Activated T-cell treated with anti-CD3 and anti-CD28 coated beads, Interleukin-2, amount 50 U/mL, for 4 hours (primary cell): ENCODE measurements at places on chromosomes 1 and 21. TPM values are rescaled to one million over a fixed set of nuclear protein-coding genes. Genes with fewer than 3 reads are reported as not detected.

The ADAMTS5 gene
- not detected for total RNA-seq

The SLC9A1 gene
- 19.8 TPM for total RNA-seq

The MPL gene
- not detected for total RNA-seq

The LEFTY1 gene
- total RNA-seq: 0.22 TPM

The TRIM67 gene
- not detected for total RNA-seq

The LRRIQ3 gene
- total RNA-seq: 1.4 TPM

The AMY2B gene
- total RNA-seq: 2.8 TPM

The SPATA45 gene
- total RNA-seq: not detected

The OR2G3 gene
- not detected for total RNA-seq

The IVL gene
- total RNA-seq: not detected

The KIF21B gene
- total RNA-seq: 30.3 TPM

The ATPAF1 gene
- total RNA-seq: 35.7 TPM

The GUCA2A gene
- total RNA-seq: not detected

The PRDM15 gene
- total RNA-seq: 10.4 TPM

The SLC30A2 gene
- not detected for total RNA-seq

The PLEKHA6 gene
- 0.29 TPM for total RNA-seq

The KCNT2 gene
- total RNA-seq: not detected

The PEAR1 gene
- total RNA-seq: not detected

The PADI2 gene
- 0.14 TPM for total RNA-seq

The ORC1 gene
- total RNA-seq: 46.2 TPM

The GRHL3 gene
- not detected for total RNA-seq

The HSD11B1 gene
- 2.6 TPM for total RNA-seq

The FAM229A gene
- 3.5 TPM for total RNA-seq

The FMO1 gene
- not detected for total RNA-seq

The HES2 gene
- not detected for total RNA-seq

The CD5L gene
- not detected for total RNA-seq

The ASTN1 gene
- not detected for total RNA-seq

The OR1C1 gene
- not detected for total RNA-seq

The FCRL6 gene
- not detected for total RNA-seq

The CFAP45 gene
- 1.2 TPM for total RNA-seq

The FAAH gene
- total RNA-seq: 8.4 TPM

The SPTA1 gene
- 0.40 TPM for total RNA-seq

The TSPAN1 gene
- 0.37 TPM for total RNA-seq

The RNF207 gene
- 12.0 TPM for total RNA-seq

The OR2M3 gene
- total RNA-seq: not detected

The S100A7A gene
- total RNA-seq: not detected

The TSEN15 gene
- total RNA-seq: 56.3 TPM

The CRP gene
- 0.81 TPM for total RNA-seq

The FCER1A gene
- not detected for total RNA-seq

The F13B gene
- not detected for total RNA-seq

The DMRTA2 gene
- total RNA-seq: not detected

The HFM1 gene
- total RNA-seq: 0.11 TPM

The BMP8A gene
- not detected for total RNA-seq

The IPP gene
- total RNA-seq: 11.6 TPM

The SLFNL1 gene
- total RNA-seq: 0.05 TPM

The EVI5 gene
- total RNA-seq: 32.9 TPM

The RGS4 gene
- total RNA-seq: not detected

The TTLL10 gene
- total RNA-seq: not detected

The C1orf94 gene
- not detected for total RNA-seq

The GPR157 gene
- 1.5 TPM for total RNA-seq

The TENT5C gene
- 3.6 TPM for total RNA-seq

The SV2A gene
- 4.8 TPM for total RNA-seq

The C1orf122 gene
- total RNA-seq: 59.2 TPM

The CCDC17 gene
- 1.1 TPM for total RNA-seq

The GPR89A gene
- 24.1 TPM for total RNA-seq
